ENCODE measurements at places on chromosomes 16 and 17. TPM values are rescaled to one million over a fixed set of nuclear protein-coding genes. Genes with fewer than 3 reads are reported as not detected.

DNA sequence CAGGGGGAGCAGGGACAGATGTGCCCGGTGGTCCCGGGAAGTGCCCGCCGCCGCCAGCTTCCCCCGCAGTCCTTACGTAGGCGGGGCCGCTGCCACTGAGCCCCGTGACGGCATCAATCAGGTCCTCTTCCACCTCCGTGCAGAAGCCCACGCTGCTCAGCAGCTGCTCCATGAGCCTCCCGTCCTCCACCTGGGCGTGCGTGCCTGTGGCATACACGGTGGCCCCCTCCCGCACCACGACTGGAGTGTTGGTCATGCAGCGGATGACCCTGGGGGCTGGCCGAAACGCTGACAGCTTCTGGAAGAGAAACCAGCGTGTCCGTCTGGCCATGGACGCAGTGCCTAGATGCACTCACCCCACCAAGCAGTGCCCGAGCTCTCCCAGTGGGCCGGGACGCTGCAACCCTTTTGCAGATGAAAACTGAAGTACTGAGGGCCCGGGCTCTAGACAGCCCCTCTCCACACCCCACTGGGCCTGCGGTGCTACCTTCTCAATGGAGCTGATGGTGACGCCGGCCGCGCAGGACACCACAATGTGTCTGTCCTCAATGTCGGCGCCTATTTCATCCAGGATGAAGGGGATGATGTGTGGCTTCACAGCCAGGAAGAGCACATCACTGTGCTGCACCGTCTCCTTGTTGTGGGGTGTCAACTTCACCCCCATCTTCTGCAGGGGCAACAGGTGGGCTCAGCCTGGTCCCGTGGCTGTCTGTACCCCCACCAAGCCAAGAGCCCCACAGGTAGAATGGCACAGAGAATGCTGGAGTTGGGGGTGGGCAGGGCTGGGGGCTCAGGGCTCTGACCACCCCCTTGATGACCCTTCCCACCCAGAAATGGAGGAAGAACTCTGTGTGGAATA lies 2.0 kb downstream of the PYCR1 start:
- DNase-seq = no peak

DNA sequence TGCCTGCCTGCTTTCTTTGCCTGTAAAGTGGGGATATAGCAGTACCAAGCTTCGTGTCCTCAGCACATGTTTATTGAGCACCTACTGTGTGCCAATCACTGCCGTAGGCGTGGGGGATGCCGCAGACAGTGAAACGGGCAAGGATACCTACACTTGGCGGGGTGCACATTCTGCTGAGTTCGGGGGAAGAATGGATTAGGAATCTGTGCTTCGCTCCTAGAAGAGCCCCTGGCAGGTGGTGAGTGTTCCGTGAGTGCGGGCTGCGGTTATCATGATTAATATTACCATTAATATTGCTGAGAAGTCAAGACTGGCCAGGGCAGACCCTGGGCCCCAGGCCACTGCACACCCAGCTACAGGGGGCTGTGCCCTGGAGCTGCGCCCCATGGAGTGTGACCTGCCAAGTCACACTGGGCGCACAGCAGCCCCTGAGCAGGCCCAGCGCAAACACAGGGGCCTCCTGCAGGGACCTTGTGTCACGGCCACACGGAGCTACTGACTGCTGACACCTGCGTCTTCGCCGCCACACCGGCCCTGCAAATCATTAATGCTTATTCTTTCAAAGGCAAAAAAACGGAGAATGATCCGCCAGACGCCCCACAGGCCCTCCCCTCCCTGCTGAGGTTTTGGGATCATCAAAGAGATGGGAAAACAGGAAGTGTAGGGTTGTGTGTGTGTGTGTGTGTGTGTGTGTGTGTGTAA lies 213.4 kb upstream of the GSE1 start:
- no peak for DNase-seq

GRCh38 chr16:60142619-60143347 lies 1408.7 kb upstream of the GOT2 start:
- no peak for DNase-seq

DNA sequence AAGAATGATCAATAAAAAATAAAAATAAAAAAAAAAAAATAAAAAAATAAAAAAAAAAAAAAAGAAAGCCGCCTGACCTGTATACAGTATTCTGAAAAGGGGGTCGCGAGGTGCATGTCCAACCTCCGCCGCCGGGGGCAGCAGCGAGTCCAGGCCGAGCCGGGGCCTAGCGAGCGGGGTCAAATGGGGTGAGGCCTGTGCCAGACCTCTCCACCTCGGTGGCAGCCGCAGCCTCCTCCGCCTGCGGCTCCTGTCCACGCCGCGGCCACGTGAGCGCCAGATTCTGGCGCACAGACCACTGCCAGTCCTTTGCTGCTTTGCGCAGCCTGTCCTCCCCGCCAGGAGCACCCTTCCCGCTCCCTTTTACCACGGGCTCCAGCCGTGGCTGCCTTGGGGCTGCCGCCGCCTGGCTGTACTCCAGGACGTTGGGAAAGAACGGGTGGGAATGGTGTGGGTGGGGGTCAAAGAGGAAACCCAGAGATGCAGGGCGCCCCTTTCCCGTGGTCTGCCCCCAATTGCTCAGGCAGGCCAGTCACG lies 2.4 kb upstream of the BCKDK start:
- peak; percentile 94 for DNase-seq

Gene XAF1
- 15.2 TPM for total RNA-seq

DNA sequence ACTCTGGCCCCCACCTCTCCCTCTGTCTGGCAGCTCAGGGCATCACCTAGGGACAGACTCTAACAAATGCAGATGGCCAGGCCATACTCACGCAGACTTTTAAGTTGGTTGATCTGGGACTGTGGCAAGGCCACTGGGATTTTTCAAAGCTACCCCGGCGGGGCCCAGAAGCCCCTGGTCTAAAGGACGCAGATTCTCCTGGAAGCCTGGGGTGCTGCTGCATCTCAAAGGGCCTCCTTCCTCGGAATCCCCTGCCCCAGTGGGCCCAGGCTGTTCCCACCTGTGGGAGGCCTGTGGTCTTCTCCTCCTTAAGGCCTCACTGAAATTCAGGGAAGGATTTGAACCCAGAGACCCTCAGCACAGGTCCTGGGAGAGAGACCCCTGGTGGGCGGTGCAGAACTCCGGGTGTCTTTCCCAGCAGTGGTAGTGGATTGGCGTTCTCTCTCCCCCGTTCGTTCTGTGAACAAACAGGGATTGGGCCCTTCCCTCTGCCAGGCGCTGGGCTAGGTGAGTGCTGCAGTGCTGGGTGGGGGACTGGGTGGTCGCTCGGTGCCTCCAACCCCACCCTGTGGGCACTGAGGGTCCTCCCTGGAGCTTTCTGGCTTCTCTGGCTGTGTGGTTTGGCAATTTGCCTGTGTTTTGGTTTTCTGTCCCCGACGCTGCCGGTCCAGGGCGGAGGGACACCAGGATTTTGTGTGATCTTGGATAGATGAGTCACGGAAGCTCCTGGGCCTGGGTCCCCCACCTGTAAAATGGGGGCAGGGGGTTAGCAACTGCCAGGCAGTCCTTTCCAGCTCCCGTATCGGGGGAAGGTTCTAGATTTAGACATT lies 160.5 kb upstream of the GSE1 start:
- no peak for DNase-seq

DNA sequence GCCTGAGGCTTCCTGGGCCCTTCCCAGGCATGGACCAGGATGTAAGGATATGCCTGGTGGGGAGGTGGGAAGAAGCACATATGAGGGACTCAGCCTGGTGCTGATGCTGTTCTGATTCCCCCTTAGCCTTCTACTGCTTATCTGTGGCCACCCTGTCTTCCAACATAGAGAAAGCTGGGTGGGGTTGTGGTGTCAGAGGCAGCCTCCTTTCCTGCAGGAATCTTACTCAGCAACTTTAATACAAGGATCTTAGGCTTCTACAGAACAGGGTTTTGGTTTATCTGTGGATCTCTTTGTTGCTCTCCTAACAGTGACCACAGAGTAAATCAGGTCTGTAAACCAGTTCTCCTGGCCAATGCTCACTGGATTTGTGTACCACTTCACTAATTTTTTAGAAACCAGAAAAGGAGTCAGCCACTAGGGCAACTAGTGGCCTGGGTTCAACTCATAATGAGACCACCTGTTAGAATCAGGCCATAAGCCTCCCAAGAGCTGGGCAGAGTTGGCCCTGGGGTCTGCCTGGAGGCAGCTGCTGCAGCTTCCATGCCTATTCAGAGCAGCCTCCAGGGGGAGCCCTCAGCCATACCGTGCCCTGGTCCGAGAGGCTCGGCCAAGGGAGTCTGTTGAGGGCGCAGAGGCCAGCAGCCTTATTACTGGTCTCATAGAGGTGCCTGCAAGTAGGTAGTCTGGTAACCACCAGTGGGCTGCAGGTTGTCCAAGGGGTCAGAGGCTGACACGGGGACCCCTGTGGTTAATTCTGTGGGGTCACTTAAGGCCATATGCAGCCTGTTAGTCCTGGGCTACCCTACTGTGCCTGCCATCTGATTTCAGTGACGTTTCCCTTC lies 7.1 kb downstream of the HAS3 start:
- DNase-seq = peak; percentile 74

Gene GSDMA
- total RNA-seq = 1.3 TPM

Gene SERPINF2
- 0.18 TPM for total RNA-seq

- no peak for DNase-seq
Observed at GRCh38 chr17:74953134-74953687, 17.5 kb downstream of the OTOP3 start.

Measured in activated CD8-positive, alpha-beta T cell treated with anti-CD3 and anti-CD28 coated beads for 36 hours (primary cell).